ENCODE measurements at places on chromosomes 16 and 17.

DNA sequence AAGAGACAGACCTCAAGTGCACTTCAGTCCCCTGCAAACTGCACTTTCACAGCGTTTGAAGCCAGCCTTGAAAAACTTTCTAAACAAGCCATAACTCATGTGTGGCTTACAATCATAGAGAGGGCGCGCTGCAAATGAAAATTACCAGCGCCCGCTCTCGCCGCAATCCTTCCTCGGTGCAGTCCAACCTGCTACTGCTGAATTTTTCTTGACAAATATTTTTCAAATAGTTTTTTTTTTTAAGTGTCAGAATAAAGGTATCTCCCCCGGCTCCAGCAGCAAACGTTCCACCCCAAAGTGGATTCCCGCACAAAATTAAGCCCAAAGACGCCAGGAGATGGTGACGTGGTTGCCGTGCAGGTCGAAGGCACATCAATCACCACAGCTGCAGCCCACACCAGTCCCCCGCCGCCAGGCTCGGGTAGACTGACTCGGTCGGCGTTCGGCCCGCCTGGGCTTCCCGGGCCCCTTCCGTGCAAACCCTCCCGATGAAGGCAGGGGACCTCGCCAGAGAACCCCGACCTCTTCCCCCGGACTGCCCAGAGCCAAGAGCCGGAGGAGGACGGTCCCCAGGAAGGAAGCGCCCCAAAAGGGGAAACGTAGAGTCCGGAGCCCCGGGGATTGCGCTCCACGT lies 630 bp downstream of the GRB2 start:
- peak; percentile 50 for DNase-seq

DNA sequence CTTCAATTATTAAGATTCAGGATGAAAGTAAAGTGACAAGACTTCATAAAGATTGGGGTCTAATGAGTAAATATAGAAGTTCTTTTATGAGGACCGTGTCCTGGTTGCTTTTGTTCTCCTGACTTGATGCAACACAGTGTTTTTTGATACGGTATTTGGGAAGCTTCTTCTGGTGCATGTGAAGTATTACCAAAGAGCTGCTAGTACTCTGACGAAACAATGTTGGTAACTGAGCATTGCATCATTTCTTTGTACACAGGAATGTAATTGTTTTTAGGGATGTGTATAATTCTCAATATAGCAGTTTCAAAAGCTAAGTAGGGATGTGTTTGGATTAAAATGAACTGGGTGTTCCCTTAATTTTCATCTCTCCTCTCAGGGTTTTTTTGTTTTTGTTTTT lies 15.9 kb downstream of the KPNB1 start:
- no peak for DNase-seq

- peak; percentile 87 for DNase-seq
Measured at GRCh38 chr17:57955183-57955931, at the start of gene CUEDC1. Gene CUEDC1 (minus strand): TSS chr17:57955412. CDS start chr17:57885564, 69,848 bp downstream.

DNA sequence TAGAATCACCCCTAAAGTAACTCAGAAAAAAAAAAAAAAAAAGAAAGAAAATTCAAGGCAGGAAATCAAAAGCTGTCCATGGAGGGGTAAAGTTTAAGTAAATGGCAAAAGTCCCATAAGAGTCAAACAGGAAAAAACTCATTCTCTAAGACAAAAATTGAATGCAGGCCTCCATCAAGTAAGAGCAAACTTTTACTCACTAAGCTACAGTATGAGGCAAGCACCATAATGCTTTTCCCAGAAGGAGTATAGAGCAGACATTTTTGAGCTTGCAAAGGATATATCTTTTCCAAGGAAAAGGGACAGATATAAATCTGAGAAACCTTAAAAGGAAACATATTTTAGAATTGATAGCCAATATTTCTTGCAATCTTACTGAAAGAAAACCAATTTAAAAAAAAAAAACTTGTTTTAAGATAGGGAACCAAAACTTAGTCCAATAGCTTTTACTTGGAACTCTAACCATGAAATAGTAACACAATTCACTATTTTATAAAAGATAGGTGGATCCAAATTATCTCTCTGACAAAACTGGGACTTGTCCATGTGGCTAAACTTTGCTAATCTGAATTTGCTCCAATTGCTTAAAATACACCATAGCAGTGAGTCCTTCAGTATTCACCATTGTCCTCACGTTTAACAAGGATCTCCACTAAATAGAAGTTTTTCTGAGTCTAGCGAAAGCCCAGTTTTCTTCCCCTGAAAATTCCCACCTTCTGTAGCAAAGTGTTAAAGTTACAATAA lies 99.8 kb downstream of the CDH11 start:
- no peak for DNase-seq

GRCh38 chr17:66965801-66966262 lies 1.3 kb downstream of the CACNG4 start:
- DNase-seq, result no peak

GRCh38 chr17:56641894-56642293 lies 48.4 kb downstream of the NOG start:
- DNase-seq, result no peak
